ENCODE measurements at places on chromosomes 7 and 10. TPM values are rescaled to one million over a fixed set of nuclear protein-coding genes. Genes with fewer than 3 reads are reported as not detected.

ANKRD61 gene
- not detected for total RNA-seq

GIMAP7 gene
- total RNA-seq, result 8.2 TPM

CFAP43 gene
- total RNA-seq, result 1.1 TPM

- no peak for DNase-seq
These were observed 230.5 kb downstream of the FANK1 start for GRCh38 chr10:126126866-126127265.

- DNase-seq, result peak; percentile 80
These were observed 73.4 kb upstream of the KCNMA1 start for GRCh38 chr10:77710759-77711682.

DNA sequence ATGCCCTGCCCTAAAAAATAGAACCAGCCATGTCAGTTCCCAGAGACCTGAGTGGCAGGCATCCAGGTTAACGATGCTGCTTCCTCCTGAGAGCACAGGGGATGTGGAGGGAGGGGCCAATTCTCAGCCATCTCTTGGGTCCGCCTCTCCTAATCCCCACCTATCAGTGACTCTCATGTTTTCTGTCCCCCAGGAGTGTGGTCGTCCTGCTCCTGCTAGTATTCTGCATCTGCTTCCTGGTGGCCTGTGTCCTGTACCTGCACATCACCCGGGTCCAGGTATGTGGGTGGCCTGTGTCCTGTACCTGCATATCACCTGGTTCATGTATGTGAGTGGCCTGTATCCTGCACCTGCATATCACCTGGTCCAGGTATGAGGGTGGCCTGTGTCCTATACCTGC, 105.3 kb downstream of the ADCY1 start:
- DNase-seq, result no peak

DNA sequence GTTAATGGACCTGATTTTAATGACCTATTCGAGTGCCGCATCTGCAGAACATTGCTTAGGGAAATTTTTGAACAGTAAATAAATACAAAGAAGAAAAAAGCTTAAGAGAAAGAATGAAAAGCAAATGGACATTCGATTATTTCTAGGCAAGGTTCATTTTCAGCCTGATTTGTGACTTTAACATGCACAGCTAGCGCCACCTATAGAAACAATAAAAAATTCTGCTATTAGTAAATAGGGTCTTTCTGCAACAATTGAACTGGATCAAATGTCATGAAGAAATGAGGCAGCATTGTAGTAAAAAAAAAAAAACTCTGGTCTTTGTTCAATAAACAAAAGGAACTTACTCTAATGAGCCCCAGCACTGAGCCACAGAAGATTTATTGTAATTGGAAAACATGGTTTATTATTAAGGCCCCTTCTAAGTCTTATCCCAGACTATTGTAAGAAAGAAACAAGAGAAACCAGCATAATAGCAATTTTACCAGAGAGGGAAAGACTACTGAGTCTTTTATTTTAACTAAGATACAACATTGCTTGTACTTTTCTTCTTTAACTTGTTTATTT, 41.4 kb upstream of the GHITM start:
- peak; percentile 58 for DNase-seq

DNA sequence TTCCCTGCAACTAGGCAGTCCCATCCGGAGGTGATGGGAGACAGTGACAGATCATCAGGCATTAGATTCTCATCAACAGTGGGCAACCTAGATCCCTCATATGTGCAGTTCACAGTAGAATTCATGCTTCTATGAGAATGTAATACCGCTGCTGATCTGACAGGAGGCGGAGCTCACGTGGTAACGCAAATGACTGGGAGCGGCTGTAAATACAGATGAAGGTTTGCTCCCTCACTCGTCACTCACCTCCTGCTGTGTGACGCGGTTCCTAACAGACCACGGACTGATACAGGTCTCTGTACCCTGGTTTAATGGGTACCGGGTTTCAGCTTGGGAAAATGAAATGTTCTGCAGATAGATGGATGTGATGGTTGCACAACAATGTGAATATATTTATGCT, 47.8 kb upstream of the PIK3AP1 start:
- DNase-seq, result no peak

GRCh38 chr10:13816195-13816925, 229.6 kb downstream of the PRPF18 start:
- peak; percentile 46 for DNase-seq

DNA sequence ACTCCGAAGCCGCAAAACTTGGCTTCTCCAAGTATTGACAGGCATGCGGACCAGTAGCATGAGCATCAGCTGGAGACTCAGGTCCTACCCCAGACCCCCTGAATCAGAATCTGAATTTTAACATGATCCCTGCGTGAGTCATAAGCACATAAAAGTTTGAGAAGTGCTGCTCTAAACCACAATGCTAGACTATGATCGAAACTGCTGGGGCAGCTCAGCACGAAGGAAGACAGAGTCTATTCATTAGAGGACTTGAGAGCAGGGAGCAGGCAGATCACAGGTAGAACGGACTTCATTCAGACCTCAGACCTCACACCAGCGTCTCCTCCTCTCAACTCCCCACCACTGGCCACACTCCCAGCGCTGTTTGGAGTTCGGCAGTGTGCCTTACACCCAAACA, 16.9 kb downstream of the CAMK2G start:
- DNase-seq, result no peak

Data from tongue (tissue), 3 donors.